ENCODE measurements at places on chromosomes 13 and 19.

DNA sequence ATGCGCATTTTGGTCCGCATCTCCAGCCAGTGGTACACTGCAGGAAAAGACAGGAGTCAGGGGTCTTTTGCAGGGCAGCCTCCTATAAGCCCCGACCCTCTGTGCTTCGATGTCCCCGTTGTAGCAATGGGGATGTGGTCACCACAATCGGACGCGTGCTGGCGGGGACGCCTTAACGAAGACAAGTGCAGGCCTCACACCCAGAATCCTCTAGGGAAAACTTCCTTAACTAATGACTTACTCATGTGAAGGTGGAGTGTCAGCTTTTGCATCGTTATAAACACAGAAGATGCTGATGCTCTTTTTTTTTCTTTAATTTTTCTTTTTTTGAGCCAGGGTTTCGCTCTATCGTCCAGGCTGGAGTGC is 22.1 kb downstream of the VASP start:
- DNase-seq, result no peak

GRCh38 chr19:18406749-18407148 is 9.3 kb upstream of the LRRC25 start:
- DNase-seq, result no peak

DNA sequence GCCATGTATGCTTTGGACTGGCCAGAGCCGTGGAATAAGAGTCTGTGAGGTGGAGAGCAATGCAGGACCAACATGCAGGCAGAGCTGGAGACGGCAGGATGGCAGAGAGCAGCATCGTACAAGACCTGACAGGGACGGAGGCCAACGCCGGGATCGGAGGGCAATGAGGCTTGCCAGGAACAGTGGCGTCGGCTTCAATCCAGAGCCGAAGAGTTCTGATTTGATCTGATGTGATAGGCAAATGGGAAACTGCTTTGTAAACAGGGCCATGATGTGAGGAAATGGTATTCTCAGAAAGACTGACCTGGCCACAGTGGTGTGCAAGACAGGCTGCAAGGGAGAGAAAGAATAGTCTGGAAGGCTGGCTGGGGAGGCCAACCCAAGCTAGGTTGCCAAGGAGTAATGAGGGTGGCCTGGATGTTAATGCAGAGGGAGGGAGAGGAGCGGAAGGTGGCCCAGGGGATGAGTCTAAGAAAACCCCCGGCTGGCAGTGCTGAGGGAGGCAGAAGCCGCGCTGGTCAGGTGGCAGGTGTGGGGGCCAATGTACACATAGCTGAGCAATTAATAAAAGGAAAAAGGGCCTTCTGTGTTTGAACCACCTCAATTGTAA is 26.7 kb downstream of the RCBTB2 start:
- peak; percentile 4 for DNase-seq

GRCh38 chr13:73274147-73274546 is 215.3 kb downstream of the KLF5 start:
- DNase-seq, result no peak

DNA sequence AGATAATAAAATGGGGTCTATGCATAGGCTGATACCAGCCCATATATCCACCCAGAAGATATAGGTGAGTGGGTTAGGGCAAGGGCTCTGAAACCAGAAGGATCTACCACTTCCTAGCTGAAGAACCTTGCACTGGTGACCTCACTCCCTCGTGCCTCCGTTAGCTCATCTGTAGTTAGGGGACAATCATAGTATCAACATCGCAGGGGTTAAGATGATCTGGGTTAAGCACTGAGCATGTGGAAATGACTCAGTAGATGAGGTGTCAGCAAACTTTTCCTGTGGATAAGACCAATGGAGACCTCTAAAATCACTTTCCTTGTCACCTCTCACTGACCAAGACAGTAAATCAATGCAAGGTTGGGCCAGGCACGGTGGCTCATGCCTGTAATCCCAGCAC is 30.5 kb downstream of the TNFSF14 start:
- peak; percentile 9 for DNase-seq

GRCh38 chr19:12034198-12034597 is 1.3 kb downstream of the ZNF433 start:
- no peak for DNase-seq

DNA sequence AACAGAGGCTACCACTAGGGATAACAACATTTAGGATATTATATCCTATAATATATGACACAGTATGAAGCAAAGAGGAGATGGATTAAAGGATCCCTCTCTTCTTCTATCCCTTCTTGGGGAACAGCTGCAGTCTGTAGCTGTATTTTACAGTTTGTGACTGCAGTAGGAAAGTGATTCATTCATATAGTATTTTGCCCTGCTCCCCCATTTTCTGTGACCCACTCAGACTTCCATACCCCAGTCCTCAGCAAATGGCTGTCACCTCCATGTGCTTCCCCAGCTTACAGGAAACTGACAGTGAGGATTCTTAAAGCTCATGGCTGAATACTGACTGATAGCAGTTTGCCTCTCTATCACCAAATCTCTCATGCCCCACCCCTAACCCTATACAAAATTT is 27.5 kb downstream of the MICU2 start:
- DNase-seq, result no peak

DNA sequence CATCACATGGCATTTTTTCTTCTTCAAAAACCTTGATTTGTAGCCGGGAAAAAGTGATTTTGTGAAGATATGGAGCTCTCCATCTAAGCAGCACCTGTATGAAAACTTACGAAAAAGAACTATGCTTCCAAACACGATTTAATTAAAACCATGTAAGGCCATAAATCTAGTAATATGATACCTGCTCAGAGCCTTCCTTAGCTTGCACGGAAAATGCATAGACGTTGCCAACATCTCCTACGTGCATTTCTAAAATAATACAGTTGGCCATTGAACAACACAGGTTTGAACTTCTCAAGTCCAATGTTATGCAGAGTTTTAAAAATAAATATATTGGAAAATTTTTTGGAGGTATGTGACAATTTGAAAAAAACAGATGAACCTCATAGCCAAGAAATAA is 59.1 kb upstream of the RNF113B start:
- no peak for DNase-seq

DNA sequence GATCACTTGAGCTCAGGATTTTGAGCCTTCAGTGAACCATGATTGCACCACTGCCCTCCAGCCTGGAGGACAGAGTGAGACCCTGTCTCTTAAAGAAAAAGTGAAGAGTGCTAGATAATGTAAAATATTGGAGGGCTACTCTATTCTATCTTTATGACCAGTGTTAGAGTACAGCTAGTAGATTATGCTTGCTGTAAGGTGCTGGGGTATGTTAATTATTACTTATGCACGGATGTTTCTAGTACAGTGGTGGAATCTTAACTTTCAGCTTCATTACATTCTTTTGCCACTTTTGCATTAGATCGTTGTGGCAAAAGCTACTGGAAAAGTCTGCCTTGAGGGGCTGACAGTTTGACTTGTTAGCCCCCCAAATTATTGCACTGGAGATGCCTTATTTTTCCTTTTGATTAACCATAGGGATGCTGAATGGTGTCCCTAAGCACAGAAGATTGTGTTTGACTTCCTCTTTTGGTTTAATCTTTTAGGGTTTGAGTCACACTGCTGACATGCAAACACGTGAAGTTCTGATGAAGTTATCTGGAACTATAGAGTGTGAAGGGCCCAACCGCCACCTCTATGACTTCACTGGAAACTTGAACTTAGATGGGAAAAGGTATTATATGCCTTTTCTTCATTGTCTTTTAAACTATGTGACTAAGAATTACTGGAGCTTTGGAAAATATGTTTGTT is 169.8 kb downstream of the ATP8A2 start:
- DNase-seq, result no peak
